ENCODE measurements at places on chromosomes 6 and 20.

- no peak for DNase-seq
These were observed 40.5 kb upstream of the ZBTB24 start for GRCh38 chr6:109523478-109523877.

GRCh38 chr6:84576029-84576428 lies 188.4 kb downstream of the TBX18 start:
- DNase-seq: no peak

- DNase-seq: no peak
These were observed 853 bp downstream of the SLC22A3 start for GRCh38 chr6:160349020-160349441.

DNA sequence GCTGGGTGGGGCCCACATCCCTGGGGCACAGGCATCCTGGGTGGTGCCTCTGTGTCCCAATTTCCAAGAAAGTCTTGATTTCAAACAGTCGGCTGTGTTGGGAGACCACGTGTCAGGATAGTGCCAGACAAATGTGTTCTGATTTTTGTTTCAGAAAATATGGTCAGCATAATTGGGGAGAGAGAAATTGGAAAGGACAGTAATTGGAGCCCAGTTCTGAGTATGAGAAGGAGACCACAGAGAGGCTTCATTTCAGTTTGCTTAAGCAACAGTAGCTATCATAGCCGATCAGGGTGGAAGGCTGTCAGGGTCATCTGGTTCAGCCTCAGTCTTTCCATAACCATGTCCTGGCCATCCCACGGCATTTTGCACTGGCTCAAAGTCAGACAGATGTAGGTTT lies 220.7 kb downstream of the CDC5L start:
- DNase-seq: no peak

GRCh38 chr6:98200084-98200483 lies 634.3 kb upstream of the POU3F2 start:
- DNase-seq: no peak

DNA sequence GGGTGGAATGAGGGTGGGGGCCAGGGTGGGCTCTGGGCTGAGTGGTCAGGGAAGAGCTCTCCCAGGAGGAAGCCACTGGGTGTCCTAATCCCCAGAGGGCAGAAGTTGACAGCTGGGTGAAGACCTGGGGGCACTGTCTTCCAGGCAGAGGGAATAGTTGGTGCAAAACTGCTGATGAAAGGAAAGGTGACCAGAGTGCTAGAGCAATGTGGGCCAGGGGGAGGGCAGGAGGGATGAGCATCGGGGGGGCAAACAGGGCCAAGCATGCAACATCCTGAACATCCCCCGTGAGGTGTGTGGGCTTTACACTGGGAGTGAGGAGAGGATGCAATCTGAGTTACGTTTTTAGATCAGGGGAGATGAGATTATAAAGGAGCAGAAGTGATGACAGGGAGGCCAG lies 97.8 kb downstream of the NOL4L start:
- DNase-seq: no peak

DNA sequence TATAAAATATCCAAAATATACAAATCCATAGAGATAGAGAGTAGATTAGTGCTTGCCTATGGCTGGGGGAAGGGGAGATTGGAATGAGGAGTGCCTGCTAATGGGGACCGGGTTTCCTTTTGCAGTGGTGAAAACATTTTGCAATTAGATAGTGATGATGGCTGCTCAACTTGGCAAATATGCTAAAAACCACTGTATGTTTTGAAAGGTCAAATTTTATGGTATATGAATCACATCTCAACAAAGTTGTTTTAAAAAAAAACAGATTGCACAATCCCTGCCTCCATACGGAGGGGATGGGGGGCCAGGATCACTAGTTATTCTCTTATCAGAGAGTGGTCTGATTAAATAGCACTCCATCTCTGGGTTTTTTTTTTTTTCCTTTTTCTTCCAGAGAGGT lies 76.9 kb upstream of the RIPOR2 start:
- no peak for DNase-seq
